ENCODE measurements at places on chromosomes 1 and 21. TPM values are rescaled to one million over a fixed set of nuclear protein-coding genes. Genes with fewer than 3 reads are reported as not detected.
A peak's percentile ranks its signal among the peaks of the same experiment; 100 is the strongest.

The ZNF683 gene
- not detected for total RNA-seq

DNA sequence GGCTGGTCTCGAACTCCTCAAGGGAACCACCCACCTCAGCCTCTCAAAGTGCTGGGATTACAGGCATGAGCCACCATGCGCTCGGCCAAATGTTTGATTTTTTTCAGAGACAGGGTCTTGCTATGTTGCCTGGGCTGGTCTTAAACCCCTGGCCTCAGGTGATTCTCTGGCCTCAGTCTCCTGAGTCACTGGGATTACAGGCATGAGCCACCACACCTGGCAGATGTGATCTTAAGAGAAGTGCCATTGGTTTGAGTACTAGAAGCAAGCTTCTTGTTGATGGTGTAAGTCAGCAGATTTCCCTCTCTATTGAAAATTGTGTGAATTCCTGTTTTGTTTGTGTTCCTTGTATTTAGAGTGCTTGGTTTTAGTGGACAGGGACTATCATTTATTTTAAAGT, 5.2 kb downstream of the CAP1 start:
- H3K4me1 ChIP-seq = peaks cover 28% of the 10 kb centered on the region
- no peak overlapping the region for H3K27ac ChIP-seq
- H3K27me3 ChIP-seq = no peaks in the 10 kb centered on the region
- H3K4me3 ChIP-seq = no peak overlapping the region
- no peak for DNase-seq

DNA sequence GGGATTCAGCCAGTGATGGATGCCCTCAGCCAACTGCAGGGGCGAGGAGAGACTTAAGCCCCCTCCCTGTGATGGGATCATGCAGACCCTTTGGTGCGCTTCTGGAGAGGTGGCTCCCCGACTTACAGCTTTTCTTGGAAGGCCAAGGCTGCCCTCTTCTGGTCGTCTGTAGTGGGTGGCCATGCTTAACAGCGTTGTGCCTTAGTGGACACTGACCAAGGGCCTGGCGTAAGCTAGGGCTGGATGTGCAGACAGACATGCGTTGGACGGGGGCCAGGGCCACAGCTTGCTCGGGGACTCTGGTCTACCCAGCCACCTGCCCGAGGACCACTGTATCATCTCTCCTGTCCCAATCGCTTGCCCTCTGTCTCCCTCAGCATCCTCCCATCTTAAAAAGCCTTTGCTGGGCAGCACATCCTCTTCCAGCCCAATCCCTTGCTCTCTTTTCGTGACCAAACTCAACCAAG, 5.5 kb downstream of the AZIN2 start:
- H3K27ac ChIP-seq = no peak overlapping the region
- H3K4me3 ChIP-seq = no peak overlapping the region
- peak; percentile 72 for DNase-seq

DNA sequence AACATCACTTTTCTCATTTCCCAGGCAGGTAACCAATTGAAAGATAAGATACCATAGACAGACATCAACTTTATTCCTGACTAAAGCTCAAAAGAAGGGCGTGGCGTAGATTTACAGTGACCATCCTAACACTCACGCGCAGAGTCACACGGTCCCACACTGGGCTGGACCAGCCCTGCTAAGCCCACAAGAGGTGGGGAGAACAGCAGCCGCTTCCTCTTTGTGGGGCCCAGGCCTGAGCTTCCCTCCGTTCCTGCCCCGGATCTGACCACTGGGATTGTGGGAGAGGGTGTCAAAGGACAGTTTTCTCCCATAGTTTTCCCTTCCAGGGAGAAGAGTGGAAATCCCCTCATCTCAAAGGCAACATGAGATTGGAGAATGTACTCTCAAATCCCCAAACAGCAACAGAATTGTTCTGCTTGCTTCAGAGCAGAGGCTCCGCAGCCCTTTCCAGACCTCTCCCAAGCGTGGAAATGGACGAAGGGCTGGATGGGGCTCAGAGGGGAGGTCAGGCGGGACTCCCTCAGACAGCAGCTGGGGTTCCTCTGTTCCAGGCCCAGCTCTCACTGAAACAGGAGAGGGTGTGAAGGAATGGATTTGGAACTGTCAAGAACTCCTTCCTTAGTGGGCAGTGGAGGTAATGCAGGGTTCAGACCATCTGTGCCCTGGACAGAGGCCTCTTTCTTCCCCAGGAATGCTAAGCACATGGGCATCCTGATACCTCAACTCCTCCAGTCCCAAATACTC, 33.7 kb downstream of the L1TD1 start:
- H3K36me3 ChIP-seq = peaks cover 5% of the 10 kb centered on the region
- no peaks in the 10 kb centered on the region for H3K27me3 ChIP-seq
- no peak for DNase-seq
- peaks cover 25% of the 10 kb centered on the region for H3K4me1 ChIP-seq

The GJA5 gene
- total RNA-seq = 0.62 TPM

The DCST1 gene
- total RNA-seq = not detected

DNA sequence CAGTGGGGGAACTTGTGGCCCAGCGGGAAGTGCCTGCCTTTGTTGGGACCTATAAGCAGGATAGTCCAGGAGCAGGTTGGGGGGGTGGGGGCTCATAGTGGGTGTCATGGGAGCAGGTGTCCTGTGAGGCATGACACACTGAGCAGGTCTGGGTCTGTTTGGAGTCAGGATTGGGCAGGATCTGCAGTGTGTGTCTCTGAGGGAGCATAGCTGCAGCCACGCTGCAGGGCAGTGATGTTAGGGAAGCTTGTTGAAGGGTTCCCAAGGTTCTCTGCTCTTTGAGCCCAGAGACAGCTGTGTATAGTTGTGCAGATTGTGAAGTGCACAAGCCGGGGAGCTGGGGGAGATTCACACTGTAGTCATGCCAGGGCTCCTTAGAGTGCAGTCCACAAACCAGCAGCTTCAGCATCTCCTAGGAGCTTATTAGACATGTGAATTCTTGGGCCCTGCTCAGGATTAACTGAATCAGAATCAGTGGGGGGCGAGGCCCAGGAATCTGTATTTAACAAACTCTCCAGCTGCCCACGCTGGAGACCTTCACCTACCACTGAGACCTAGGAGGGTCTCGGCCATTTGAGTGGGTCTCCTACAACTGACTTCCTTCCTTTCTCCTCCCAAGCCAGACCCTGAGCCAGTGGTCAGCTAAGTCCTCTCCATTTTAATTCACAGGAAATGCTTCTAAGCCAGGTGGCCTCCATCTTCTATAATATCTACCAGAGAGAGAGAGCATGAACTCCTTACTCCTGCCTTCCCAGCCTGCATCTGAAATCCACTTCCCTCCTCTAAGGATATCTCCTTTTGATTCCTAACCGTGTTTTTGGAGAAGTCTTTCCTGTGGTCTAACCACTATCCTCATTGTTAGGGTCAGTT, 11.1 kb downstream of the INSRR start:
- peaks cover 15% of the 10 kb centered on the region for H3K4me1 ChIP-seq
- H3K4me3 ChIP-seq = no peak overlapping the region
- H3K27me3 ChIP-seq = peaks cover 90% of the 10 kb centered on the region
- no peaks in the 10 kb centered on the region for H3K36me3 ChIP-seq

DNA sequence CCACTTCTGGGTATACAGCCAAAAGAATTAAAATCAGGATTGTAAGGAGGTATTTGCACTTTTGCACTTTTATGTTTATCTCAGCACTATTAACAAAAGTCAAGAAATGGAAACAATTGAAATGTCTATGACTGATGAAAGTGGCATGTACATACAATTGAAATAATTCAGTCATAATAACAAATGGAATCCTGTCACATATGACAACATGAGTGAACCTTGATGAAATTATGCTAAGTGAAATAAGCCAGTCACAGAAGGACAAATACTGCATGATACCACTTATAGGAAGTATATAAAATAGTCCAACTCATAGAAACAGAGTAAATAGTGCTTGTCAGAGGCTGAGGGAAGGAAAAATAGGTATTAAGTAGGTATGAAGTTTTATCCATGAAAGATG, 3.4 kb upstream of the SPTA1 start:
- no peaks in the 10 kb centered on the region for H3K36me3 ChIP-seq
- H3K27ac ChIP-seq = no peak overlapping the region
- no peak for DNase-seq
- H3K27me3 ChIP-seq = peaks cover 1% of the 10 kb centered on the region
- H3K4me1 ChIP-seq = no peaks in the 10 kb centered on the region
- H3K4me3 ChIP-seq = no peak overlapping the region

- H3K36me3 ChIP-seq = no peaks in the 10 kb centered on the region
- no peak for DNase-seq
- H3K27ac ChIP-seq = peak overlapping the region; percentile 99
- no peaks in the 10 kb centered on the region for H3K27me3 ChIP-seq
- H3K4me3 ChIP-seq = peak overlapping the region; percentile 28
Measured at GRCh38 chr21:33975548-33976081, 60.0 kb upstream of the ATP5PO start.

- no peaks in the 10 kb centered on the region for H3K36me3 ChIP-seq
- DNase-seq = no peak
- H3K27ac ChIP-seq = no peak overlapping the region
- H3K4me3 ChIP-seq = no peak overlapping the region
- peaks cover 1% of the 10 kb centered on the region for H3K27me3 ChIP-seq
Measured at GRCh38 chr1:67863637-67864036, 30.4 kb upstream of the GNG12 start.

DNA sequence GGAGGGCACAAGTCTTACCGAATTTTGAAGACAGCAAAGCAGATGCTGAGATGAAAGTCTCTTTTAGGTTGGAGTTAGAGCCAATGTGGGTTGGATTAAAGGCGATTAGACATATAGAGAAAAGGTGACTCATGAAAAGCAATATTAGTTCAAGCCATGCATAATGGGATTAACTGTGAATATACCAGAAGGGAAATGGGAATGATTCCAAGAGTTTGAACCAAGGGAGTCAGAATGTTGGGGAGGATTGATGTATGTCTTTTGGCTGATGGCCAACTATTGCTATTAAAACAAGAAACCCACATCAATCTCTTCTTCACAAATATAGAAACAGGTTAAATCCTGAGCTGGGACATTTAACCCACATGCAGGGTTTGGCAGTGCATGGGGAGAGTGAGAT, 1.2 kb downstream of the HMGCS2 start:
- peaks cover 2% of the 10 kb centered on the region for H3K36me3 ChIP-seq
- no peak for DNase-seq
- no peak overlapping the region for H3K4me3 ChIP-seq

GRCh38 chr1:3033040-3033789, 11.9 kb downstream of the ACTRT2 start:
- no peaks in the 10 kb centered on the region for H3K4me1 ChIP-seq
- no peak overlapping the region for H3K27ac ChIP-seq
- no peaks in the 10 kb centered on the region for H3K36me3 ChIP-seq
- H3K4me3 ChIP-seq = no peak overlapping the region

DNA sequence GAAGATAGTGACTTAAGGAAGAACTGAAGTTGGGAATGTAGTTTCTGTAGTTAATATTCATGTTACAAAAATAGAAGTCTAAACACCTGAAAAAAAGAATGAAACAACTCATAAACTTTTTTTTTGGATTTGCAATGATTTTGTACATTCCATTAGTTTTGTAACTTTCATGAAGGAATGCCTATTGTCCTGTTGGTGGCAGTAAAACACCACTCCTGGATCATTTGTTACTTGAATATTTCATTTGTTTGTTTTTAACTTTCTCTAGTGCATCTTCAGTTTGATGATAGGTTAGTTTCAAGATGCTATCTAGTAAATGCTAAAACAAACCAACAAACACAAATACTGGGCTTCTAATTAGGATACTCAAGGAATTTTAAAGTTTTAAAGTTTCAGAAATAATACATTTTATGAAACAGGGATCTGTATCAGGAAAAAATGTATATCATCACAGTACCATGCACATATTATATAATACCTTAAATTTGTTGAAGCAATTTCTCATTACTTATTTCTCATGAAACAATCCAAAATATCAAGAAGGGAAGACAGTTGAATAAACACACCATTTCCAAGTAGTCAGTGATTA, 229.7 kb upstream of the CACYBP start:
- H3K4me1 ChIP-seq = peaks cover 7% of the 10 kb centered on the region
- H3K4me3 ChIP-seq = no peak overlapping the region
- no peak for DNase-seq

DNA sequence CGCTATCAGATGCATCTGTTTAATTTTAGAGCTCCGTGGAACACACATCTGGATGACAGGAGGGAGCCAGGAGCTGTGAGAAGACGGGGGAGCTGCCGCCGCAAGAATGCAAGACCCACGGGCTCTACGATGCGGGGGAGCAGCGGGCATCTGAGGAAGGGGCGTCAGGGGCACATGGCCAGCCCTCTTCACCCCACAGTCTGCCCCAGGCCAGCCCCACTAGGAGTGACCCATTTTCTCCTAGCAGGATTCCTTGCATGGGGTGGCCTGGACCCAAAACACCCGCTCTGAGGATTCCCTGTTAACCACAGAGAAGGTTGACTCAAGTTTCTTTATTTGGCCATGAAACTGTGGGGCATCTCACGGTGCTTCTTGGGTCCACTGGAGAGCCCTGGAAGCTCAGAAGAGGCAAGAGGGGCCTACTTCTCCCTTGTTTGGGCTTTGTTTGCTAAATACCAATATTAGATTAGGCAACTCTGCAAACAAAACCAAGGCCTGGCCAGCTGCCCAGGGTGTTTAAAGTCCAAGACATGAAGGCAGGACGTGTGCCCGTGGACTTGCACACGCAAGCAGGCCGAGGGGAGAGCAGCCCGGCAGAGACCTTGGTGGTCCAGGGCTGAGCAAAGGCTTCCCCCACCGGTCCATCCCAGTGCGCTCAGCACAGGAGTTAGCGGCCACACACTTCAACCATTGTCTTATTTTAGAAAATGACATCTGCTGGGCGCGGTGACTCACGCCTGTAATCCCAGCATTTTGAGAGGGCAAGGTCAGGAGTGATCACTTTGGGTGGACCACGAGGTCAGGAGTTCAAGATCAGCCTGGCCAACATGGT, 89.8 kb downstream of the DHRS3 start:
- H3K4me3 ChIP-seq = no peak overlapping the region
- no peak for DNase-seq
- H3K27ac ChIP-seq = no peak overlapping the region
- peaks cover 9% of the 10 kb centered on the region for H3K36me3 ChIP-seq

DNA sequence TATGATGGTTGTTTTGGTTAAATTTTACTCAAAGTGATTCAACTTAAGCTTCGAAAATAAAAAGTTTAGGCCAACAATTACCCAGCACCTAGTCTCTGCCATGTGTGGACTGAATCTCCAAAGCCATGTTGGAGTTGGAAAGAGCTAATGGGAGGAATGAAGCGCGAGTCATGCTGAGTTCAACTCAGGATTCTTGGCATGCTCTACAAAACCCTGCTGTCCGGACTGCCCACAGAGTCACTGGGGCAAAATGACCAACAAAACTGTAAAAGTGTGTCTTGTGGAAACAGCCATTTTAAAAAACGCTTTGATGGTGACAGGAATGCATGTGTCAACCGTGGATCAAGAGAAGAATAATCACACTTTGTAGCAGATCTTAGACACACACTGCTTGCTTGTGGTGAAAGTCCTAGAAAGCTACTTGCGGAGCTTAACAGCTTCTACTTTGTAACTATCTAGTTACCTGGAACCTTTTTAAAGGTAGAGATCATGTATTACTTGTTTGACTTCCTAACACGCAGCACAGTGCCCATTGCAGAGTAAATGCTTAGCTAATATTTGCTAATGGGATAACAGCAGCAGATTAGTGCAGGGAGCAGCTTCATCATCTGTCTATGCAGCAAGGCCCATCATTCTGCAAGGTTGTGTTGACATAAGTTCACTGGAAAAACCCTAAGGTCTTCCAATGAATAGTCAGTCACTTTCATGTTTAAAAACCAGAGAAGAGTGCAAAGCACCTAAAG, 7.0 kb upstream of the GBP6 start:
- peaks cover 8% of the 10 kb centered on the region for H3K4me1 ChIP-seq
- peaks cover 10% of the 10 kb centered on the region for H3K27me3 ChIP-seq
- DNase-seq = no peak
- no peaks in the 10 kb centered on the region for H3K36me3 ChIP-seq
- H3K4me3 ChIP-seq = no peak overlapping the region

GRCh38 chr1:223628233-223629125, 37.0 kb downstream of the CAPN8 start:
- H3K4me1 ChIP-seq = no peaks in the 10 kb centered on the region
- H3K27me3 ChIP-seq = peaks cover 11% of the 10 kb centered on the region
- H3K36me3 ChIP-seq = no peaks in the 10 kb centered on the region
- no peak overlapping the region for H3K4me3 ChIP-seq

Measured in mesothelial cell of epicardium (in vitro differentiated cells).